Fibroblast of skin of right quadriceps (primary cell): ENCODE measurements at places on chromosomes 2 and 18.

DNA sequence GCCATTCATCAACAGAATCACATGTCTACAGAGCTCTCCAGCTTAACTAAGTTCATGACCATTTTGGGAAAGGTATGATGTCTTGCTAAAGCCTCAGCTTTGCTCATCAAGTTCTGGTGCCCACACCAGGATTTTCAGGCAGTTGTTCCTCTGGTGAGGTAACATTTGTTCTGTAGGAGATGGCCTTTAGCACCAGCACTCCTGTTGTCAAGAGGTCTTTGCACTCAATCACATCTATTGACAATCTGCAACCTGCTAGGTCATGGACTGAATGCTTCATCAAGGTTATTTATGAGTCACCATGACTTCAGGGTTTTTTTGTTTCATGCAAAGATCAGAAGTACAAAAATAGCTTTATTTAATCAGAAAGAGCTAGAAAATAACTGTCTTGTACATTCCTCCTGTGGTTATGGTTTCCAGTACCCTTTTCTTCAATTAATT is 36.6 kb upstream of the VIT start:
- DNase-seq, result peak; percentile 30

DNA sequence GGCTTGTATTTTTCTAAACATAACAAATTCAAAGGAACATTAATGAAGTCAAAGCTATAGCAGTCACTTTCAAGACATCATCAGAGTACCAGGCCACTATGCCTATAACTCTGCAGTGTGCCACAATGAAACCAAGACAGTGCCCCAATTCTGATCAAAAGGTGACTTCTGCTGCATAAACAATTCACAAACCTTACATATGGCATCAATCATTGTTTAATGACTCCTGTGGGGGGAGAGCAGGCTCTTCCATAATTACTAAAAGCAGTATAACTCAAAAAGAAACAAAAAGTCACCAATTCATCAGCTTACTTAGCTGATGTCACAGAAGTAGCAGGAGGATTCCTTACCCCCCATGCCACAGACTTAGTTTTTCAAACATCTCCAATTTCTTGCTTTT is 15.5 kb downstream of the LPIN2 start:
- DNase-seq, result no peak

- DNase-seq, result peak; percentile 48
Observed at GRCh38 chr2:208222351-208222750, 32.5 kb downstream of the IDH1 start.

- DNase-seq, result no peak
Observed at GRCh38 chr2:128308284-128308731, 10.4 kb downstream of the HS6ST1 start.

DNA sequence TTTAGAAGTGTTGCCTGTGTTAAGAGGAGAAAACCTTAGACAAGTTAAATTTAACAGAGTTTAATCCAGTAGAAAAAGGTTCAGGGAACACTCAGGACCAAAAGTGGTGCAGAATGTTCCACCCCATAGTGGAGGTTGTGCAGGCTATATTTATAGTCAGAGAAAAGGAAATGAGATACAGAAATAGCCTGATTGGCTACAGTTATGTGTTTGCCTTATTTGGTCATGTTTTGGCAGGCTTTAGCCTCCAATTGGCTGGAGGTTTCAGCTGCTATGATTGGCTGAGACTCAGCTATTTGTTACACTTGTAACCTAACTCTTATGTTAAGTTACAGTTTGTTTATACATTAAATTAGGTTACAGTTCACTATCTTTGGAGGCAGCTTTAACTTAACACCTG is 4.2 kb downstream of the STAMBP start:
- peak; percentile 49 for DNase-seq

DNA sequence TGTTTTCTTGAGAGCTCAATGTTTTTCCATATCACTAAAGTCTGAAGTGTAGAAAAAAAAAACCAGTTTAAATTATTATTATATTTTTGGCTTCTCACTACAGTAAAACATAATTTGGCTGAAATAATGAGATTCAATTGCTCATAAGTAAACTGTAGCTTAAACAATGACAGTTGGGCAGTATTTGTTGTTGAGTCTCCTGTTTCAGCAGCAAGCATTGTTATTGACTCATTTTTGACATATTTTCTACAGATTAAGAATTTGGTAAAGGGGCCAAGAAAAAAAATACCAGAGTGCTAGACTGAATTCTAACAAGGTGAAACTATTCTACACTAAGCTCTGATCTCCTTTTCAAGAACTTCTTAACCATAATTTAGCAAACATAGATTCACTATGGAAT is 2070.4 kb upstream of the CELF4 start:
- no peak for DNase-seq

GRCh38 chr18:54509793-54510192 is 81.3 kb upstream of the DYNAP start:
- DNase-seq, result no peak

GRCh38 chr2:143468341-143468888 is 339.2 kb downstream of the ARHGAP15 start:
- DNase-seq, result no peak

- peak; percentile 57 for DNase-seq
Observed at GRCh38 chr18:71485611-71486010, 1058.5 kb downstream of the CBLN2 start.

GRCh38 chr2:127829845-127830246 is 18.9 kb upstream of the WDR33 start:
- no peak for DNase-seq

DNA sequence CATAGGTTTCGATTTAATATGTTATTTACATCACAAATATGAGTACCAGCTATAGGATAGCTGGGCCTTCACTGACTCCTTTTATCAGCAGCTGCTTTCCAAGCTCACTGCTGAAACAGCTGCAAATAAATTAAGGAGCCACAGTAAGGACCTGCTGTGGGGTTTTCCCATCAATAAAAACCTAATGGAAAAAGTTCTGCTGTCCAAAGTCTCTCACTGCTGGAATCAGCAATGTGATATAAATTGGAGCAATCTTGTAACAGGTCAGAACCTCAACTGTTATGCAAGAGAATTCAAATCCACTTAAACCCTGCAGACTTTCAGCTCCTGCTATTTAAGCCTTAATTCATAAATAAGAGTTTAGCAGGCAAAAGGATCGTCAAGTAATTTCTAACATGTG is 61.3 kb downstream of the NEB start:
- DNase-seq, result no peak

DNA sequence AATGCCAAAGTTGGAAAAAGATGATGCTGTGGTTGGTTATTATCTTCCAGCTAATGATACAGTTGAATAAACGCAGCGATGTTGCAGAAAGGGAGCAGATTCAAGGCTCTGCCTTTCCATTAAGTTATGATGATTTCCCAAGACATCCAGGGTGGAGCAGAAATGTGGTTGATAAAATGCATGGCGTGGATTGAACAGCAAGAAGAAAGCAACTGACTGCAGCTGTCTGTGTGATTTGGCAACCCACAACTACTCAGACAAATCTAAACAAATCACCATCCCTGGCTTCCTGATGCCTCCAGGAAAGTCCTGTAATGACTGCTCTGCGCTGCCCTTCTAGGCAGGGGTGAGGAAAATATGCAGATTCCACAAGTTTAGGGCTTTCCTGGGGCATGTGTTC is 166.3 kb downstream of the NRP2 start:
- peak; percentile 40 for DNase-seq

- peak; percentile 48 for DNase-seq
Observed at GRCh38 chr2:50614056-50614455, 417.9 kb downstream of the NRXN1 start.

DNA sequence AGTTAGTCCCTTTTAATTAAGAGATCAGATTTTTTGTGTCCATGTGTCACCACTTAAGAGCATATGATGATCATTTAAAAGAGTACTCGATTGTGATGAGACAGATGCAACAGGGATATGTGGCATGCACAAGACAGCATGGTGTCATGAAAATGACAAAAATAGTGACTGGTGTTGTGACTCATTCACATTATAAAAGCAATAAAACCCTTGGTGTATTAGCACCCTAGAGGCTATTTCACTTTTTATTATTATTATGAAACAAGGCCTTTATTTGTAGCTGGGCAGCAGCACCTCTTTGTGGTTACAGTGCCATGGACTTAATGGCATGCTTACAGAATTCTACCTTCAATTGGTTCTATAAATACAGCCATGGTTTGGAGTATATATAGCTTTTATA is 1296.0 kb upstream of the ZEB2 start:
- DNase-seq, result no peak

GRCh38 chr2:72770879-72771461 is 54.9 kb downstream of the EXOC6B start:
- peak; percentile 67 for DNase-seq

DNA sequence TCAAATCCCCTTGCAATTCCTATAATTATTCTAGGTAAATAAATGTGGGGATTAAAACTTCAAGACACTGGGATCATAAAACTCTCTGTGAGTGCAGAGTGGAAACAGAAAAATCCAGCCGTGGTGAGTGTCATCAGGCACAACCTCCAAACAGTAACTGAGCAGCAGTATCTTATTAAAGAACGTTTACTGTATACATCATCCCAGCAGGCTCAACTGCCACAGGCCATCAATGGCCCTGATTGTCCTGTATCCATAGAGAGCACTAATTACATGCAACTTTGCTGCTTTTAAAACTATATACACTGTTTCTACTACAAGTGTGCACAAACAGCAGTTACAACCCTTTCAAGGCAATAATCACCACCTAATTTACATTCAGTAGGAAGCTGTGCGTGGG is 23.9 kb downstream of the GAREM1 start:
- no peak for DNase-seq

- DNase-seq, result peak; percentile 64
Observed at GRCh38 chr2:223123855-223124610, 72.0 kb downstream of the KCNE4 start.

DNA sequence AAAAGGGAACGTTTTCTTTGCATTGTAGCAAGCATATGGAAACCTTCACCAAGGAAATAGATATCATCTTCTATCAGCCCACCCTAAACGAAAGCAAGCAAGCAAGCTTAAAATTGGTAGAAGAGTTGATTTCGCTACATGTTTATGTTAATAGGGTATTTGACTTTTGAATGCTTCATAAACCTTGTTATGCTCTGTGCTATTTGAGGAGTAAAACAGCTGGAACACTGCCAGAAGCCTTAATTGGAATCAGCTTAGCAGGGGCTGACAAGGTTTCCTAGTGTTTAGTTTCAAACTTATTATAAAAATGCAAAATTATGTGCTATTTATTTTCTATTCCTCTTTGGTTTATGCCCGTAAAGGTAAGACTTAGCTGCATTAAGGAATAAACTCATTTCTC is 70.6 kb upstream of the LINC00305 start:
- peak; percentile 49 for DNase-seq

GRCh38 chr2:235839226-235839625 is 329.0 kb downstream of the GBX2 start:
- no peak for DNase-seq

DNA sequence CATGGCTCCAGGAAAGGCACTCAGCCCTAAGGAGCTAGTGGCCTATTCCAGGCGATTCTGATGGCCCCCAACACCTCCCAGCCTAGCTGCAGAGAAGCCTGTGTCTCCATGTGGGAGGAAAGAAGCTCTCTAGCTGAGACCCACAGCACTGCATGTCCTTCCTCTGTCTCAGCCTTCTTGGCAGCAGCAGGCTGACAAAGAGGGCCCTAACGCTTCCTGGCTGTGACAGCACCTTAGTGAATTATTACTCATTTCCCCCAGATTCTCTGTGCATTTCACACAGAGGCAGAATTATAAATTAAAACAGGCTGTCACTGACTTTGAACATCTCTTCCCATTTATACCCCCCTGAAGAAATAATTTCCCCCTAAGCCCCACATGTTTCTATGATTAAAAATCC is 206.8 kb downstream of the CLIP4 start:
- peak; percentile 91 for DNase-seq

- no peak for DNase-seq
Observed at GRCh38 chr2:23008440-23008839, 376.5 kb upstream of the KLHL29 start.

DNA sequence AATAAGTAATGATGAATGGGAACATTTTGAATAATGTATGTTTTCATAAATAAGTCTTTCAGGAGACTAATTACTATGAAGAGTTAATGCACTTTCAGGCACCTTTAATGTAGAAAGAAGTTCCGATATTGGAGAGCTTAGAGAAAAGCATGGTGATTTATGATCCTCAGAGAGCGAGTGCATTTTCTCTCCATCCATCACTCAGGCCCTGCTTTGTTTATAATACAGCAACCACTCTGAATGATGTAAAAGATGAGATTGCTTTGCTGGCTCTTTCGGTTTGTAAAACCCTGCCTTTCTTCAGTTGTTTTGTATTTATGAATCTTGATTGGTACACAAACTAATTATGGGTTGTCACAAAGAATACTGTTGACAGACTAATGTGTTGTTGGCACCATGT is 132.0 kb downstream of the NYAP2 start:
- no peak for DNase-seq

- peak; percentile 31 for DNase-seq
Observed at GRCh38 chr2:192126426-192126825, 68.3 kb downstream of the TMEFF2 start.

DNA sequence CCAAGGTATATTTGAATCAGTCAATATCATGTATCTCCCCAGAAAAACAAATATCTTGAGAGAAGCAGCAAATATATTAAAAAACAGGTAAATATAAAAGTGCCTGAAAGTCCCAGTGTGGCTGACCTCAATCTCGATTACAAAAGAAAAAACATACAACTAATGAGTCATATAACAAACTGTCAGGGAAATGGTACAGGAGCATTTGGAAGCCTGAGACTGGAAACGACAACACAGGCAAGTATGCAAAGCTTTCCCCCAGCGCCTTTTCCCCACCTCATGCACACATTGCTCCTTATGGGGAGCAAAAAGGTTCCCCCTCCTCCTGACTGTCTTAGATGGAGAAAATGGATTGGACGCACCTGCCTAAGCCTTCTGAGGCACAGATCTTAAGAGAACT is 230.7 kb downstream of the TMX3 start:
- DNase-seq, result peak; percentile 9

DNA sequence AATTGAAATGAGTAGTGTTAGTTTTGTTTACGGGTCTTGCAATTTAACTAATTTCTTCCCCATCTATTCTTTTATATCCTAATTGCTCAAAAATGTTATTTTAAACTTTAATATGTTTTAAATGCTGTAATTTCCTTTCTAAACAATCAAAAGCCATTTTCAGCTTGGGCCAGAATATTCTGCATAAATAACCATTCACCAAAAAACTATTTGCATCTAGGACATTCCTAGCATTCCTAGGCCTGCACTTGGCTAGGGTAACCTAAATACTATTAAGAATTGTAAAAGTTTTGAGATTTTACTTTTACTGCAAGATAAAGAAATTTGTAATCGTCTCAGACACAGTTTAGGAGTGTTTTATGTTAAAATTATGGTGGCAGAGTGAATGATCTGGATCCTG is 7.8 kb upstream of the ETAA1 start:
- DNase-seq, result peak; percentile 73

GRCh38 chr2:224401641-224402342 is at the start of gene FAM124B:
TSS of gene FAM124B (minus strand) at chr2:224402107. CDS start at chr2:224401768, 339 bp downstream.
- no peak for DNase-seq

- peak; percentile 83 for DNase-seq
Observed at GRCh38 chr2:216348756-216349308, 23.5 kb downstream of the MARCHF4 start.
